ENCODE measurements at places on chromosomes 5 and 9.

GRCh38 chr9:70474413-70474812, 60.0 kb upstream of the KLF9 start:
- no peak for DNase-seq

DNA sequence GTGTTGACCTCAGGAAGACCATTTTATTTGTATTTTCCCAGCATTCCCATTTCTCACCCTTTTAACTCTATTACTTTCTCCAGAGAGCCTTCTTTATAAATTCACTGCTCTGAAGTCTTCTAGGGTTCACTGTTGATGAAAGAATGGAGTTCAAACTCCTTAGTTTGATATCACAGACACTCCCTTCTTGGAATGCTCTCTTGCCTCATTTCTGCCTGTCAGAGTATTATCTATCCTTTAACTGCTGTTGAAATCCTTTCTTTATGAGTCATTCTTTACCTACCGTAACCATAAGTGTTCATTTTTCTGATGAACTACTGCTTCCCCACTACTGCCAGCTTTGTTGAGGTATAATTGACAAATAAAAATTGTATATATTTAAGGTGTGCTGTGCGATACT, 4.3 kb downstream of the RIC1 start:
- no peak for DNase-seq

- peak; percentile 98 for DNase-seq
These were observed at the start of gene WDR55 for GRCh38 chr5:140664359-140665119. WDR55 (plus strand) TSS chr5:140664904; CDS start chr5:140664913, 9 bp downstream.

GRCh38 chr5:51632793-51633192, 249.5 kb downstream of the ISL1 start:
- no peak for DNase-seq

- DNase-seq = no peak
These were observed 273.5 kb downstream of the NR2F1-AS1 start for GRCh38 chr5:93307557-93307956.

DNA sequence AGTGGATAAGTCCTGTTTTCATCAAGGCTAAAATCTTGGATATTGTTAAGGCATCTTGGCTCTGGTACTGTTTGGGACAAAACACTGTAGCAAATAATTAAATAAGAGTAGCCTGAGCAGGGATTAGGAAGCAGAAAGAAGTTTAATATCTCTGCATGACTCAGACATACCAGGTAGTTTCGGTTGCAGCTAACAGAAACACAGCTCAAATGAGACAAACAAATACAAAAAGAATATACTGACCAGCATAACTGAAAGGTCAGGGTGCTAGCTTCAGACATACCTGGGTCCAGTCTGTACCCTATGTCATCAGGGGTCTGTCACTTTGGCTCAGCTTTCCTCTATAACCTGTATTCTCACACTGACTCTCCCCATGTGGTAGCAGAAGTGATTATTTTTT, 156.4 kb upstream of the MAP3K1 start:
- no peak for DNase-seq

DNA sequence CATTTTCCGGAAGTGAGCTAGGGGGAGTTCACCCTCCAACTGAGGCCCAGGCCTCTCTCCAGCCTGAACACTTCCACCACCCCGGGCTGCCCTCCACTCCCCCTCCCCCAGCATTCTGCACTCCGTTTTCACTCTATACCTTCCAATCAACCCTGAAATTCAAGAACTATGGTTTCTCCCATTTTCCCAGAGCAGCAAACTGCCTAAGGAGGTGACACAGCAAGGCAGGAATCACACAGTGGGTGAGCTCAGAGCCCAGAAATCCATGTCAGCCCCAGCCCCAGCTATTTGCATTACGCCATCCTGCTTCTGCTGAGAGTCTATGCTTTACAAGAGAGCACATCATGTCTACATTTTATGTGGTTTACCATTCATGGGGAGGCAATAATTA, 11.9 kb downstream of the MSX2 start:
- no peak for DNase-seq

- no peak for DNase-seq
These were observed 349.2 kb downstream of the GADD45G start for GRCh38 chr9:89953824-89954615.

GRCh38 chr9:6134661-6135180, 80.9 kb upstream of the IL33 start:
- DNase-seq = no peak

DNA sequence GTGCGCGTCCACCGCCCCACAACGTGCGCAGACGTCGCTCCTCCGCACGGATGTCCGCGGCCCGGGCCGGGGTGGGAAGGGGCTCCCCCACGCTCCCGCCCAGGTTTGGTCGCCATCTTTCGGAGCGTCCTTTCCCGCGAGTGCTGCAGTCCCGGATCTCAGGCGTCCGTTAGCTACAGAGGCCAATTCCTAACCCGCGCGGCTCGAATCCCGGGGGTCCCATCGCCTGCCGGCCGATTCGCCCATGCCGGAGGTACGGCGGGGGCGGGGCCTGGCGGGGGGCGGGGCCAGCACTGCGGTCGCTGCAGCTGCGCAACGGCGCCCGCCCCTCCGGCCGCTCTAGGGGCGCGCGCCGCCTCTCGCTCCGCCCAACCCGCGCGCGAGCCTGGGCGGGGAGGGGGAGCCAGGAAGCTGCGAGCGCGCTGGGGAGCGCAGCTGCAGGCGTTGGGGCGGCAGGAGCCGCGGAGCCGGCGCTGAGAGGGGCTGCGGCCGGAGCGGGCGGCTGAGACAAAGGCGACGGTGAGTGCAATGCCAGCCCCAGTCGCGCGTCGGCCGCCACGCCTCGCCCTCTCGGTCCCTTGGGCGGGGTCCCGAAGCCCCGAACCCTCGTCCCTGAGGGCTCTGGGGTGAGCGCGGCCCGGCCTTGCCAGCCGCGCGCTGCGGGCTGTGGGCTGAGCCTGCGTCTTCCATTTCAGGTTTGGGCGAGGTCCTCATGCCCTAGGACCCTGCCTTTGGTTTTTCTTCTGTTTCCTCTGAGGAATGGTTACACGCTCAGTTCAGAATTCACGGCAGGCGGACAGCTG, at the start of gene CDC42SE2:
CDC42SE2 (plus strand) TSS at position 406 of the 803 bp plus-strand sequence. CDS start 95,441 bp downstream, outside the sequence.
- peak; percentile 84 for DNase-seq

DNA sequence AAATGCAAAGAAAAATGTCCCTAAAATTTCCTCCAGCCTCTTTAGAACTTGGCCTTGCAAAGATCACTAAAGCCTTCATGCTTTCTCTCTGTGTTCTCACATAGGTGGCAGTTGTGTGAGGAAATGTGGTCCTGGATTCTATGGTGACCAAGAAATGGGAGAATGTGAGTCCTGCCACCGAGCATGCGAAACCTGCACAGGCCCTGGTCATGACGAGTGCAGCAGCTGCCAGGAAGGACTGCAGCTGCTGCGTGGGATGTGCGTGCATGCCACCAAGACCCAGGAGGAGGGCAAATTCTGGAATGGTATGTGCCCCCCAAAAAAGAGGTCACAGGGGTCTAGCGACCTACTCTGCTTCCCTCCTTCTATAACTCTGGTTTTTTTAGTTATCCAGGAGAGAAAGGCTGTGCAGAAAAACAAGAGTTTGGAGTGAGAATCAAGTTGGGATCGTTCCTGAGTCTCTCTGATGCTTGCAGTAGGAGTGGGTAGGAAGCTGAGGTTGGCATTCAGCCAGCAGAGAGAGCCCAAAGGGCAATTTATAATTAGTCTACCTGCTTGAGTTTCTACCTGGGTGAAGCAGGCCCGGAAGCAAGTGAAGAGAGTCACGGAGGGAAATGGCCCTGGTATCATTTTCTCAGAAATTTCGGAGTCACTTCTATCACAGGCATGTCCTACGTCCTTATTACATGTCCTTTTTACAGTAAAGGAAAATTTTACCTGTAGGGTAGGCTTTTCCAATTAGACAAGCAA, 97.5 kb downstream of the RFK start:
- DNase-seq = no peak

- DNase-seq = no peak
These were observed 502.5 kb downstream of the RASEF start for GRCh38 chr9:82560457-82560904.

- no peak for DNase-seq
These were observed 148.2 kb downstream of the CAAP1 start for GRCh38 chr9:26744191-26744965.

Measured in stimulated activated CD4-positive, alpha-beta T cell treated with anti-CD3 and anti-CD28 coated beads, Interleukin-2, amount 100 ng/mL, for 24 hours (primary cell).